NCI-H1930 (cell line): ENCODE measurements at places on chromosomes 2 and 18.

GRCh38 chr18:46341986-46342525 is 237.9 kb downstream of the HAUS1 start:
- no peak for DNase-seq

DNA sequence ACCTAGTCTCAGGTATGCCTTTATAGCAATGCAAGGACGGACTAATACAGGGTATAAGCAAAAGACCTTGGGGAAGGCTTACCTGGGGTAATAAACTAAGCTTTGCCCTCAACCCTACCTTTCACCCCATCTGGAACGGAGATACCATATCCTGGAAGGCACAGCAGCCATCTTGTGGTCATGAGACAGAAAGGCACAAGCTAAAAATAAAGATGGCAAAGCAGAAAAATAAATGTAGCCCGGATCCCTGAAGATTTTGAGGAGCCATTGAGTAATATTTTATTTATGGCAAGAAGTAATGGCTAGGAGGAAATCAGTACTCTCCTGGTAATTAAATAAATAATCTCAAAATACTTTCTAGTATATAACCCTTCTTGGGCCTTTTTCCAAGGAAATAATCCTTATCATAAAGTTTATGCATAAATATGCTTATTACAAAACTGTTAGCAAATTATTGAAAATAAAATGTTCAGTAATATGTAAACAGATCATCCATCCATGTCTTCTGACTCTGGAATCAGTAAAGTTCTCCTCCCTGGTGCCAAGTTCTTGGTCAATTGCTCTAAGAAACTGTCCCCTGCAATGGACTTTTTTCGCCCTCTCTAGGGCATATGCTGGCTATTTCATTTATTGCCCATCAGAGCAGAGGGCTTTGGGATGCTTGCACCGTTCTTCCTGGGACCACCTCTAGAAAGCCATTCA is 198.7 kb downstream of the SPP2 start:
- no peak for DNase-seq

DNA sequence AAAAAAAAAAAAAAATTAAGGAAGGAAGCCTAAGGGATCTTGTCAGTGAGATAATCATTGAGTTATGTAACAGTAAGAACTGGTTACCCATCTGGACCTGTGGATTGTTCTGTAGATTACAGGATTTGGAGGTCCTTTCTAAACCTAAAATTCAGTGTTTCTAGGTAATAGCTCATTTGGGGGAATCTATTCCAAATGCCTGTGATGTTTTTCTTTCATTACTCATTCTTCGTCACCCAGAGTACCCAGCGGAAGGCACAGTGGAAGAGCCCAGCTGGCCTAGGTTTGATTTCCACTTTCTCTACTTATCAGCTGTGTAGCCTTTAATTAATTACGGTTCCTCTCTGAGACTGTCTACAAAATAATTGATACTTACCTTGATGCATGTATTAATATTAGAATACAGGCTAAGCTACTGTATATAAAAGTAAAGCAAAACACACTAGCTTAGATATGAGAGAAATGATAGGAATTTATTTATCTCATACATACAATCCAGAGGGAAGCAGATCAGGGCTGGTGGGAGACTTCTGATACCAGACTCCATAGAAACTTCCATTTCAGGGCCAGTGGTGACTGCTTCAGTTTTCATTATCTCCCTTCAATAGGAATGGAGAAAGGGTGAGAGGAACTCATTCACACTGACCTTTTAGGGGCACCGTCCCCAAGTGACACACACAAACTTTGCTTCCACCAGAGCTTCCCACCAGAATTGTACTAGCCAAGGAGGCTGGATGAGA is 115.8 kb upstream of the NOSTRIN start:
- no peak for DNase-seq

DNA sequence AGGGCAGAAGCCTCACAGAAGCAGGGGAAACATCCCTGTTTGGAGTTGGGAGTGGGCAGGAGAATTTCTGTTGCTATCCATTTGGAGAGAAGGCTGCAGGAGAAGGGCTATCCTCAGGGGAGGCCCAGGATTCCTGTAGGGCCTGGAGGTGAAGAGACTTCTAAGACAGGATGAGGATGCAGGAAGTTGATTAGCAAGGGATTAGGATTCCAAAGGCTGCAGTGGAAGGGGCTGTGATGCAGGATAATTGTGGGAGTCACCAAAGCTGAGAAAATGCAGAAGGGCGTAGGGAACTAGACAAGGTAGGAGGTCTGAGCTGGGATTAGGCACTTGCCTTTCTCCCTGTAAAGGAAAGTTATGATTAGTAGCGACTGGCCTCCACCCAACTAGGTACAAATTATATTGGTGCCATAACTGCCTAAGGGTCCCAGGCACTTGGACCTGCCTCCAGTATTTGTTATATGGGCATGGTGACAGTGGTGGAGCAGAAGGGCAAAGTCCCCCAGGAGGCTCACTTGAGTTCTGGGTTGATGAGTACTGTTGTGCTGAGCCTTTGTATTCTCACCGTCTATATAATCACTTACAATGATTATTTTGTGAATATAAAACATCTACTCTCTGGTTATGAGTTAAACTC is 96.4 kb upstream of the MSTN start:
- DNase-seq = no peak

GRCh38 chr2:7016601-7017211 is 99.5 kb downstream of the RNF144A start:
- DNase-seq = no peak

GRCh38 chr2:239161711-239162140 is 239.1 kb downstream of the HDAC4 start:
- DNase-seq = no peak

GRCh38 chr2:240397924-240398645 is 37.4 kb upstream of the GPC1 start:
- no peak for DNase-seq

GRCh38 chr2:38076710-38077430 is 919 bp upstream of the CYP1B1 start:
- peak; percentile 87 for DNase-seq

DNA sequence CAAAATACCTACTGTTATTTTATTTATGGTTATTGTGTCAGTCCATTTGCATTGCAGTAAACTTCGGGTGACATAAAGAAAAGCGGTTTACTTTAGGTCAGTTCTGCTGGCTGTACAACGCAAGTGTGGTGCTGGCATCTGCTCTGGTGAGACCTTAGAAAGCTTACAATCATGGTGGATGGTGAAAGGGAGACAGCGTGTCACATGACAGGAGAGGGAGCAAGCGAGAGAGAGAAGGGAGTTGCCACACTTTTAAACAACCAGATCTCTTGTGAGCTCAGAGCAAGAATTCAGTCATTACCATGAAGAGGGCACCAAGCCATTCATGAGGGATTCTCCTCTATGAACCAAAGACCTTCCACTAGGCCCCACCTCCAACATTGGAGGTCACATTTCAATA is 2.0 kb upstream of the FAM171B start:
- DNase-seq = no peak

DNA sequence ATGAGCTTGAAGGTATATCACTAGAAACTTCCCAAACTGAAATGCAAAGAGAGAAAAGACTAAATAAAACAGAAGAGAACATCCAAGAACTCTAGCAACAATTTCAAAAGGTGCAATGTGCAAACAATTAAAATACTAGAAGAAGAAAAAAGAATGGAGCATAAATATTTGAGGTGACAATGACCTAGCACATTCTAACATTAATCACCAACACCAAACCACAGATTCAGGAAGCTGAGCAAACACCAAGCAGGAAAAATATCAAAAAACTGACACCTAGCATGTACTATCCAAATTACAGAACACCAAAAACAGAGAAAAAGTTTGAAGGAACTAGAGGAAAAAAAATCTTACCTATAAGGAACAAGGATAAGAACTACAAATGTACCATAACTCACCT is 460.8 kb downstream of the IRS1 start:
- DNase-seq = no peak

- DNase-seq = no peak
Observed at GRCh38 chr2:44740678-44741077, 200.8 kb upstream of the SIX3 start.

DNA sequence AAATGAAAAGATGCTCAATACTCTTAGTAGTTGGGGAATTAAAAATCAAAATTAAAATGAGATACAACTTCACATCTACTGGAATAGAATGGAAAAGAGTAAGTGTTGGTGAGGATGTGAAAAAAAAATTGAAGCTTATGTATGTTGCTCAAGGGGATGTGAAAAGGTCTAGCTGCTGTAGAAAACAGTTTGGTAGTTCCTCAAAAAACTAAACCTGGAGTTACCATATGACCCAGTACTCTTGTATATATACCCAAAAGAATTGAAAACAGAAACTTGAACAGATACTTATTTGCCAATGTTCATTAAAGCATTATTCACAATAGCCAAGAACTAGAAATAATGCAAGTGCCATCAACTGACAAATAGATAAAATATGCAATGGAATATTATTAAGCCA is 208.4 kb downstream of the FIGN start:
- no peak for DNase-seq

GRCh38 chr2:18871430-18871829 is 282.1 kb upstream of the NT5C1B start:
- no peak for DNase-seq

GRCh38 chr18:7206217-7206616 is 24.7 kb upstream of the LRRC30 start:
- no peak for DNase-seq

DNA sequence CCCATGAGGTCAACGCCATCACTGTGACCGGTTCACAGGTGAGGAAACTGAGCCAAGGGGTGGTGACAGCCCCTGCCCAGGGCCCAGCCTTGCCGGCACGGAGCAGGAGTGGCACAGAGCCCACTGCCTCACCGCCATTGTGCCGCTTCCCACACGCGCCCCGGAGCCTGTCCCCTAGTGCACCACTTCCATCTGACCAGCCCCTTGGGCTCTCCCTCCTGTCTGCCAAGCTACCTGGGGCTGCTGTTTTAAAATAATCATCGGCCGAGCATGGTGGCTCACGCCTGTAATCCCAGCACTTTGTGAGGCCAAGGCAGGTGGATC is 49.7 kb upstream of the GLI2 start:
- no peak for DNase-seq

GRCh38 chr2:170212625-170213280 is 34.8 kb downstream of the MYO3B start:
- DNase-seq = no peak

- DNase-seq = no peak
Observed at GRCh38 chr2:31219131-31219969, 2.0 kb upstream of the CAPN14 start.

GRCh38 chr18:47415881-47416280 is 164.4 kb upstream of the SKOR2 start:
- no peak for DNase-seq

DNA sequence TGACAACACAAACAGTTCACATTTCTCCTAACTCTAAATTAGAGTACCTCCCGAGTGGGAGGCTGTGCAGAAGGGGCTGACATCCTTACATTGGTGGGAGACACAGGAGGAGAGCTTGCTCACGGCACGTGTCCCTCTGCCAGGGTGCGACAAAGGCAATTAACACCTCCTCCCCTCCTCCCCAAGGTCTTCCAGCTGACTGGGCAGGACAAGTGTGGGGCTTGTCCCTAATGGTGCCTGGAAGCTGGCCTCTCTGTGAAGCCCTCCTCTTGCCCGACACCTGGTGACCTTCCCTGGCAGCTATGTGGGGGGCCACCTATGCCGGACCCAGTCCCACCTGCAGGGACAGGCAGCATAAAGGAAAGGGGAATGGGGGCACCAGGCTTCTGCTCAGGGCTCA is 57.0 kb downstream of the FAM168B start:
- no peak for DNase-seq

GRCh38 chr2:96265349-96265839 is 403 bp downstream of the TMEM127 start:
- no peak for DNase-seq

DNA sequence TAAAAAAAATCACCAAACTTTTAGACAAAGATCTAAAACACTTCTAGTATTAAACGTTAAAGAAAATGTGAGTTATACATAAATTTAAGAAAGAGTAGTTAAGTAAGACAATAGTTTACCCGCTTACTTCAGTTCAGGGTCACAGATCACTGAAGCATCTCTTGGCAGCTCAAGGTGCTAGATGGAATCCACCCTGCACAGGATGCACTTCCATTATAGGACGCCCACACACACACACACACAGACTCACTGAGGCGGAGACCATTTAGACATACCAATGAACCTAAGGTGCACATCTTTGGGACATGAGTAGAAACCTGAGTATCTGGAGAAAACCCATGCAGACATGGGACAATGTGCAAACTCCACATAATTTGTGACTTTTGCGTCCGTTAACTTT is 630.6 kb upstream of the ZNF804A start:
- no peak for DNase-seq

DNA sequence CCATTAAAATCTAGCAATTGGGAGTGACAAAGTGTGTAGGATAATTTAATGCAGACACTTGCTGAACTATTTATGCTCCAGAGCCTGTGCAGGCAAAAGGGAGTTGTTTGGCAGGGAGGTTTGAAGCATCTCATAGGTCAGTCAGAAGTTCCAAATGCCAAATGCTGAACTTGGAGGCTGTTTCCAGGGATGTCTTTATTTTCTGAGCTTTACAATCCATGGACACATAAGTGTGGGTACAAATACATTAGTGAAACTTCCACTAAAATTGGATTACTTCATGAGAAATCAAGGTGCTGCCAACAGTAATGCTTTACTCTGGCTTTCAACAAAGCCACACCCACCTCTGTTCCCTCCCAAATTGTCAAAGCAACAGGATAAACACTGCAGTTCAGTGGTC is 422.1 kb upstream of the SETBP1 start:
- no peak for DNase-seq

DNA sequence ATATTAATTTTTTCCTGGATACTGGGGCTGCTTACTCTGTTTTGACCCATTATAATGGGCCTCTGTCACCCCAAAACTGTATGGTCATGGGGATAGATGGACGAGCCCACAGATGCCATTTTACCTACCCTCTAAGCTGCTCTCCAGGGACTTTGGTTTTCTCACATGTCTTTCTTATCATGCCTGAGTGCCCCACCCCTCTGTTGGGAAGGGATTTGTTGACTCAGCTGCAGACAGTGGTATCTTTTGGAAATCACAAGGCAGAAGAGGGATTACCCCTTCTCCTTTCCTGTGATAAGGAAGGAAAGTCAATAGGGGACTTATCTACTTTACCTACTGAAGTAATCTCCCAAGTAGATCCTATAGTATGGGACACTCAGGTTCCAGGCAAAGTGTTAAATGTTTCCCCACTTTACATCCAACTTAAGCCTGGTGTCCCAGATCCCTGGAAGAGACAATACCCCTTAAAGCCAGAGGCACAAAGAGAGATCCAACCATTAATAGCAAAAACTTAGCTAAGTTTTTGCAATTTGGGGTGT is 182.7 kb downstream of the RNF152 start:
- no peak for DNase-seq
